ENCODE measurements at places on chromosomes 1 and 21.

DNA sequence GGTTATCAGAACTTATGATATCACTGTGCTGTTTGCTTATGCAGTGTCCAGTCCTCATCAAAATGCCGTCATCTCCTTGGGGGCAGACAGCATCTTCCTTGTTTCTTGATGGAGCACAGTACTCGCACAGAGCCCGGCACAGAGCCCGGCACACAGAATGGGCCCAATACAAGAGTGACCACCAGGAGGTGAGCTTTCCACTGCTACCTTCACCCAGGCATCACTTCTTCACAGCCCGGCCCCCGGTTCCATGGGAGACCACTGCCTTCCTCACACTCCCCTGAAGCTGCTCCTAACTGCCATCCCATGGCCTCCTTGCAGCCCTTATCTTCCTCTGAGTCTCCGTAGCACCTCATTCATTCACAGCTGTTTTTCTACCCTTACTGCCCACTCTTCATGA is 94.0 kb downstream of the TNR start:
- DNase-seq = no peak

DNA sequence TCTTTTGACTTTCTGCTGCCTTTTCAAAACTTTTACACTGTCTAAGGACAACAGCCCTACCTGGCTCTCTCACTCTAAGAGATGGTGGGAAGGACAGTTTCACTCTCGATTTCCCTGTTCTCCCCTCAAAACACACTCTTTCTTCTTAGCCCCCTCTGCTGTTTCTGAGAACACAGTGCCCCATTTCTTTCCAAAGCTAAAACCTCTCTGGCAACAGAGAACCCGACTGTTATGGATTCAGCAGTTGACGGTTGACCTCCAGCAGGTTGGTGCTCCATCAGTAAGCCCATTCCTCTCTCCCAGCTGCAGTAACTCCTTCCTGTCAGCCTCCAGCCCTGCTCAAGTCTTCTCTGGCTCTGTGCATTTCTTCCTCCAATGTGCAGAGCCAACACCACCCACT is 88.2 kb upstream of the ABCD3 start:
- DNase-seq = no peak

DNA sequence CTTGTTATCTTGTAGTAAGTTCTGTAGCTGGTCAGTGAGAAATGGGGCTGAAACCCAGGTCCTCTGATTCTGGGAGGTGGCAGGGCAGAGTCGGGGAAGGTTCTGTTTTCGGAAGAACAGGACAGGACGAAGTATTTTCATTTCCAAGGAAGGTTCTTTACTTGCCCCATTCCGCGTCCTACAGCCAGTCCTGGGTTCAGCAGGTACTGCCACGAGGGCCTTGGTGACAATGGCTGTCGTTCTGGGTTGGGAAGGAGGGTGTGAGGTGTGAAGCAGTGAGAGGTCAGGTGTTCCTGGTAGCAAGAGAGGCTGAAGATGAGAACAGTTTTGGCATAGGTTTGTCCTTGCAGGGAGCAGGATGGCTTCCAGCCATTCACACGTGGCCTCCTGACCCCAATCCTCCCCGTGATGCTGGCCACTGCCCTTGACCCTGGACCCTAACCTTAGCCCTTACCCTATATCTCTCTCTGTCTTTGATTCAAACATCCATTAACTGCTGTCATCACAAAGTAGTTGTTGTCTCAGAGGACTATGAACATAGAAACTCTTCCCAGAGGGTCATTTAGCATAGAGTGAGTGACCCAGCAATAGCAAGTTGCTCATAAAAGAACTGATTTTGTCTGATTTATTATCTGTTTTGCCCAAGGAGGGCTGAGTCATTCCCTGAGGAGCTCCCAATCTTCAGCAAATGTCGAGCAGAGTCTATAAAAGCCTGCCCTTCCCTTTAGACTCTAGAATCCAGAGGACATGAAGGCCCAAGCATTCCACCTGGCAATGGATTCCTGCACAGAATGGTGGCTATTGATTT is 25.0 kb downstream of the VASH2 start:
- no peak for DNase-seq

DNA sequence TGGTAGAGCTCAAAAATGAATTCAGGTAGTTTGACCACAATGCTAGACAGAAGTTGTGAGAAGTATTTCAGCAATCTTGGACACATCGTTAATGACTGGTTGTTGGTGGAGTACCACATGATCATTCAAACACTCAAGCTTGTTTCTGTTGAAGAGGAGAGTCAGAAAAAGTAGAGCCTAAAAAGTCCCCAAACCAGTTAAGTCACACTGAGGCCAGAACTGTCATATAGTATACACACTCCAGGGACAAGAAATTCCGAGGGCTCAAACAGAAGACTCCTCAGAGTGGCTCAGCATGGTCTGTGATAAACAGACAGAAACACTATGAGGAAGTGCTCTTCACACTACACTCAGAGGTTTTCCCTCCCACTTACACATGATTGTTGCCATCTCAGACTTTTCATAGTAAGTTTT is 5.8 kb downstream of the TRIM33 start:
- no peak for DNase-seq

Data from activated T-cell treated with anti-CD3 and anti-CD28 coated beads for 1 hour (primary cell).